ENCODE measurements at places on chromosomes 4 and X.

GRCh38 chrX:76253432-76253831 is 80.6 kb downstream of the PBDC1 start:
- DNase-seq, result peak; percentile 56

- no peak for DNase-seq
Measured at GRCh38 chr4:39689970-39690369, 8.0 kb upstream of the UBE2K start.

DNA sequence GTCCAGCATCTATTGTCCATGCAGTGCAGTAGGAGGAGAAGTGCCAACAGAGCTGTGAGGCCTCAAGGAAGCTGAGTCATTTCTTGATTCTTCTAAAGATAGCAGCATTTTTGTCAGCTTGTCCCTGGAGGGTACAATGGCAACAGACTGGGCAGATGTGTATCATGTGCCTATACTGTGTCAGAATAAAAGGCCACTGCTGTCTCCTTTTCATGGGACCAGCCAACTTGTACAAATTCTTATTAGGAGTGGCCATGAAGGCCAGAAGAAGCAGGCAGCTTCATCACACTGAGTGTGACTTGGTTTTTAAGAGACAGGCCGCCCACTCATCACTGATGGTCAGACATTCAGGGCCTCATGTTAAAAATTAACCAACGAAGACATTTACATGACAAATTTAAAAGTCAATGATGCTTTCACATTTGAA is 185.0 kb upstream of the FAM241A start:
- no peak for DNase-seq

DNA sequence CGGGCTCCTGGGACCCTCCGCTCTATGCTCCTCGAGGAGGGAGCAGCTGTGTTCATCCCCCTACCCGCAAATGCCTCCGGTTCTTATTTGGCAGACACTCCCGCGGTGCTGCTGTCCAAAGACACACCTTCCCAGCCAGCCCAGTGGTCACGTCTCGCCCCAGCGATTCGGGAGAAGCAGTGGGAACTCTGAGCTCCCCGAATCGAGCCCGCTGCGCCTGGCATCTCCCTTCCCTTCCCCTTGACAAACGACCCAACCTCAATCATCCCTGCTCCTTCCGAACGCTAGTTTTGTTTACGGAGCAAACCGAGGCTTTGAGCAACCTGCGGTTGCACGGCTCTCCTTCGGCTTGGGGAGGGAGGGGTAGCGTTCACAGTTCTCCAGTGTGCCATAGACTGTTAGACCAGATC is 317 bp upstream of the FRMPD4 start:
- DNase-seq, result no peak

DNA sequence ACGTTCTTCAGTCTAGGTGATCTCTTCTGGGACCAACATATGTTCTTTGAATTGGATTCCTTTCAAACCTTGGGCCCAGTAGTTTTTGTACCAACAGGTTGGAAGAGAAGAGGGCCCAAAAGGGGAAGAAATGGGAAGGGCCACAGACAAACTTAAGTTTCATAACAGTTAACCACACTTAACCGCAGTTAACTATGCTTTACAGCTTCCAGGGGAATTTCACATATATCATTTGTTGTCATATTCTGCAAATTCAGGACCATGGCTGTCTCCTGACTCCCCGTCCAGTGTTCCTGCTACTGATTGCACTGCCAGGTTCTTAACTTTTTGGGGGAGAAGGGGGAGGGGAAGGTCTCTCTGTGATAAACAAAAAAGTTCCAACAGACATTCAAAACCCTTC is 34.6 kb downstream of the RTL5 start:
- no peak for DNase-seq

DNA sequence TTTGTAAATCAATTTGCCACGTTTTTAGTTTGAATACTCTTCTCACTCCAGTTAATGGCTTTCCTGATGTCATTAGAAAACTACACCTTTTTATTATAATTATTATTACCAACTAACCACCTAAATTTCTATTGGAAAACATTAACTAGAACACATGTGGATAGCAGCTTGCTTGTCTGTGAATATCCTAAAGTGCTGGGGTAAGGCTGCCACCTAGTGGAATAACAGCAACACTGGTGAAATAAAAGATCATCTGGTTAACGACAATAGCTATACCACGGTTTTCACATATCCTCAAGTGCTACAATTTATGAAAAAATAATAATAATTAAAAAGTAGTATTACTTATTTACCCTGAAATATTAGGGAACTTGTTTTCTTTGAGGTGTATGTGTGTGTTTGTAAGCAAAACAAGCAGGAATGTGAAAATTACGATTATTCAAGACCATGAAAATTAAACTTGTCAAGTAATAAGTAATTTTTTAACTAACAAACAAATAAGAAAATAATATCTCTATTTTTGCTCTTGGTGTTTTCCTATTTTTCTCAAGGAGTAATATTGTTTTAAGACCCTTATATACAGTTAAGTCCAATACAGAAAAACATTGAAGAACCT is 130.1 kb upstream of the TECRL start:
- DNase-seq, result peak; percentile 62

DNA sequence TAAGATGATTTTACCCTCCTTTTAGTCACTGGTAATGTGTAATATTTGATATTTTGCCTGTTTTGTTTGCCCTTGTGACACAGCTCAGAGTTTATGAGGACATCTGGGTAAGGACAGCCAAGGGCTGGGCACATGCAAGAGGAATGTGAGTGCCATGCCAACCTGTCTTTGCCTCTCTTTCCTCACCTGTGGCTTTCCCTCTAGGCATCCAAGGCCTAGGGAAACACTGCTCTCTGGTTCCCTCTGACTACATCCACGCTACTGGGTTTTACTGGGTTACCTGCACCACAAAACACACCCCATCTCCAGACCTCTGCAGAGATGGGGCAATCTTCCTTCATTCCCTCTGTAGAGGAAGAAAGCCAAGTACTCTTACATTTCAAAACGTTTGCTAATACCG is 7.7 kb downstream of the HPGDS start:
- DNase-seq, result no peak

DNA sequence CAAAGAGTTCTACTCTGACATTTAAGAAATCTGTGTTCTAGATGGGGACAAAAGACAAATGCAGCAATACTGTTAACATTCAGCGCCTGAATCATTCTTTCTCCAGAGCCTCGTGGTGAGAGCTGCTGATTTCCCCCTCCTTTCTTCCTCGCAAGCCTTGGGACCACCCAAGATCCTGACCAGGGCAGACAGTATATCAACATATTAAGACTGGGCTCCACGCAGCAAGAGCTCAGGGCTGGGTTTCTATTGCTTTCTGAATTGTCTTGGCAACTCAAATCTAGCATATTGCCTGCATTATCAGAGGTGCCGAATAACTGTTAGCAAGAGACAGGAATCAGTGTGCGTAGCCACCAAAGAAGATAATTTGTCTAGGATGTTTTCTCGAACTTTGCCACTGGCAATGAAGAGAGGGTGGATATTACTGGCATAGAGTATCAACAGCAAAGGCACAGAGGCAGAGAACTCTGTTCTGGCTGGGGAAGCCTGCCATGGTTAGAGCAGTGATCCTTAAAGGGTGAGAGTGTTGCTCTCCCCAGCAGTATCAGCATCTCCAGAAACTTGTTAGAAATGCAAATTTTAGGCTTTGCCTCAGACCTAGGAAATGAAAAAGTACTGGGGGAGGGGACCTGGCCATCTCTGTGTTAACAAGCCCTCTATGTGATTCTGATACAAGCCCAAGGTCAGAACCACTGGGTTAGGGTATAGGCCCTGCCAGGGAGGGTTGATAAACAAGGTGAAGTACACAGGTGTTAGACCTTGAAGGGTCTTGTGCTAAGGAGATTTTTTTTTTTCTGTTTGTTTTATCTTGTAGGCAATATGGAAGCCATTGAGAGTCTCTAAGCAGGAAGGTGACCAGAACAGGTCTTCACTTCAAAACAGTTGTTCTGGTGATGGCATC is 46.2 kb upstream of the MID1IP1 start:
- no peak for DNase-seq

DNA sequence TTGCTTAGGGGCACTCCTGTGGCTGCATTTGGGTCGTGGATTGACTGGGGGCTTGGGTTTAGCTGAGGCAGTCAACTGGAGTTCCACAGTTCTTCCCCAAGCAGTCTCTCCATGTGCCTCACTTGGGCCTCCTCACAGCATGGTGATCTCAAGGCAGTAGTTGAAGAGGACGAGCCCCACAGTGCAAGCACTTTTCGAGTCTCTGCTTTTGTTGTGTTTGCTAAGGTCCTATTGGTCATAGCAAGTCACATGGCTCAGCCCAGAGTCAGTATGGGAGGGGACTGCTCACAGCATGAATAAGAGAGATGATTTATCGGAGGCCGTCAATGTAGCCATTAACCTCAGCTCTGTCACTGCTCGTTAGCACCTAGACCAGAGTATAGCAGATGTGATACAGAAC is 29.7 kb downstream of the BMX start:
- DNase-seq, result no peak

DNA sequence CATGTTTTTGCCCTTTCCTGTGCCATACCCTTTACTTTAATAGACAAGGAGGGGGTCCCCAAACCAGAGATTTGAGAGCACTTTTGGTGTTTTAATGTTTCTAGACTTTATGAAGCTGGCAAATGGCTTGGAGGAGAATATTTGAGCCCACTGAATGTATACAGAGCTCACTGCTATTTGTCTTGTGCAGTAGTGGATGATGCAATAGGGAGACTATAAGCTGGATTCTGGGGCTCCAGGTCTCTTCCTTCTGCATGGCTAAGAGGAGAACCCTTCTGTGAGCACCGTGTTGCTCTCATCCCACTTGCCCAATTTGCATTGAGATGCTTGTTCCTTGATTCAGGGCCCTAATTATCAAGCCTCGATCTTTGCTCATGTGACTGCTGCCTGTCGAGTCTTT is 8.9 kb upstream of the PUDP start:
- DNase-seq, result no peak

GRCh38 chr4:163875327-163875726 is 380.8 kb downstream of the TMA16 start:
- no peak for DNase-seq

DNA sequence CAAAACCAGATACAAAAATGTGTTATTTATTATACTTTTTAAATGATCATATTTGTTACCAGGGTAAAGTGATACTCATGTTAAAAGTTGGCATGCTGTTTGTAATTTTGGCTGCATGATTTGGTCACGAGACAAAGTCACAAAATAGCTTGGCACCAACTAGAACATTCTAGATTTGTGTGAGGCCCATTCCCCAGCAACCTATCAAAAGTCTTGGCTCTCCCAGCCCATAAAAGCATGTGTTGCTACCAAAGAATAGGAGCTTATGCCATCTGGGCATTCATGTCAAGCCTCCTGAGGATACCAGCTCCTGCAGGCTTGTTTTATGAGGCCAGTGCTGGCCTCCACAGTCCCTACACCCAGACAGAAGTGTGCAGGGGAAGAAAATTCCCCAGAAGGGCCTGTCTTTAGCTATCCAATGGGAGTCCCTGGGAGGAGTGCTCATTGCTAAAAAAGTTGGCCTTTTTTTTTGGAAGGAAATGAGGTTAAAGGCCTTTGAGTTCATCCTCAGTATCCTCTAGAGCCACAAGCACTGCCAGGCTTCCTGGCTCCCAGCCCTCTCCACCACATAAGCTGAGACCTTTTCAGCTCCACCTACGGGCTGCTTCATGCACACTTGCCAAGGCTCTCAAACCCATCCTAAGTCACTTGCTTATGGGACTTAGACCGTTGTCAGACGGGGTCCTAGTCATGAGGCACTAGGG is 211.9 kb upstream of the EOLA2 start:
- no peak for DNase-seq

GRCh38 chrX:118745570-118745969 is 18.2 kb downstream of the IL13RA1 start:
- DNase-seq, result no peak

DNA sequence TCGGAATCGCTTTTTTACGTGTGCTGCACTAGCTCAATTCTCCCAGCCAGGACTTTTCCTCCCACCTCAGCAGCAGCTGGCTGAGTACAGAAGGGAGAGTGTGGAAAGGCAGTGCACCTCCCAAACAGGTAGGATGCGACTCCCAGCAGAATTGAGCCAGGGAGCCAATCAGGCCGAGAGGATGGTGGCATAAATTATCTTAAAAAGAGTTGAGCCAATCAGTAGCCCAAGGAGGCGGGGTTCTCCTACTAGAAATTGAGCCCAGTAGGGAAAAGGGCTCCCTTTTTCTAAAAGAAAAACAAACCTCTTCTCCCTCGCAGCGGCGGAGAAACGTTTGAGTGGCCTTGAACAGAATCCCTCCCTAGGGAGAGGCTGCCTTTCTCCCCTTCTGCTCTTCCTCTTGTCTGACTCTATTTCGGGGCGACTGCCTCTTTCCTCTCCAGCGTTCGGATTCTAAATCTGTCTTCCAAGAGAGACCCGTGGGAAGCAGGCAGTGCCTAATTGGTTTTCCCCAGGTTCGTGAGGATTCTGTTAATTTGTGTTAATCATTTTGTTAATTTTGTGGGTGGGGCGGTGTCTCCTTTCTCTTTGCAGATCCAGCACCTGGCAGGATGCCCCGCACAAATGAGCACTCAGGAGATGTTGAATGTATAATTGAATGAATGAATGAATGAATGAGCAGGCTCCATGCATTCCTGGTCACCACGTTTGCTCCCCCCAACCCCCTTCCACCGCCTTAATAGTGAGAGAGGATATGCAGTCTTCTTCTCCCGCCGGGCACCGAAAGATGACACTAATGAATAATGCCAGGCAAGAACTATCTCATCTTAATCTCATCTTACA is at the start of gene GABRG1:
GABRG1 (minus strand) TSS at position 142 of the 843 bp plus-strand sequence; CDS start at position 1, 141 bp downstream.
- no peak for DNase-seq

DNA sequence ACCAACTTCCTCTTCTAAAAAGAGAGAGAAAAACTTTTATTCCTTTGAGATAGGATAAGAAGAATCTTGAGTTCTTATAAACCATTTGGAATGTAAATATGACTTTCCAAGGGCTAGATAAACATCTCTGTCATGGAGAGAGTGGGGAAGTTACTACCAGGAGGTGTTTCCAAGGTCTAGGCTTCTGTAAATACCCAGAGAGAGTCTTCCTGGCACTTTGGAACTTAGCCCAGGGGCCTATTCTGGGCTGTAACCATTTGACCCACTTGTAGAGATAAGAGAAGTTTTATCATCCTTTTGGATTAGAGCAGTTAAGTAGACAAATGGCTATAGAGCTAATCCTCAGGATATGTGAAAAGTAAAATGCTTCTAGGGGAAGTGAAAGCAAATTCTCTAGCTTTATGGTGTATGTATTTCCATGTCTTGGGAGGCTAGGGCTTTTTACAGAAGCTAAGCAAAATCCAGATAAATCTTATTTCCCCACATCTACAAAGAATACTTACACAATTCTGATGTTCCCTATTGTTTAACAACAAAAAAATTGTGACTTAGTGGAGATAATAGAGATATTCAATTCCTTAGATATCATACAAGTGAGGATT is 51.1 kb downstream of the MCUB start:
- DNase-seq, result no peak

All from activated naive CD4-positive, alpha-beta T cell treated with anti-CD3 and anti-CD28 coated beads for 36 hours (primary cell).